ENCODE measurements at places on chromosomes 5 and 9. TPM values are rescaled to one million over a fixed set of nuclear protein-coding genes. Genes with fewer than 3 reads are reported as not detected.

The CCNH gene
- total RNA-seq: 118 TPM

The FOXD4L5 gene
- under 0.01 TPM for total RNA-seq

The TRIM7 gene
- total RNA-seq: 2.0 TPM

The SLC36A3 gene
- total RNA-seq: not detected

The TNFSF8 gene
- under 0.01 TPM for total RNA-seq

The CFAP90 gene
- total RNA-seq: 4.5 TPM

The TEX48 gene
- not detected for total RNA-seq

The ACOT12 gene
- 1.6 TPM for total RNA-seq

- DNase-seq: peak; percentile 75
Measured at GRCh38 chr5:68214482-68215207, 911 bp upstream of the PIK3R1 start.

DNA sequence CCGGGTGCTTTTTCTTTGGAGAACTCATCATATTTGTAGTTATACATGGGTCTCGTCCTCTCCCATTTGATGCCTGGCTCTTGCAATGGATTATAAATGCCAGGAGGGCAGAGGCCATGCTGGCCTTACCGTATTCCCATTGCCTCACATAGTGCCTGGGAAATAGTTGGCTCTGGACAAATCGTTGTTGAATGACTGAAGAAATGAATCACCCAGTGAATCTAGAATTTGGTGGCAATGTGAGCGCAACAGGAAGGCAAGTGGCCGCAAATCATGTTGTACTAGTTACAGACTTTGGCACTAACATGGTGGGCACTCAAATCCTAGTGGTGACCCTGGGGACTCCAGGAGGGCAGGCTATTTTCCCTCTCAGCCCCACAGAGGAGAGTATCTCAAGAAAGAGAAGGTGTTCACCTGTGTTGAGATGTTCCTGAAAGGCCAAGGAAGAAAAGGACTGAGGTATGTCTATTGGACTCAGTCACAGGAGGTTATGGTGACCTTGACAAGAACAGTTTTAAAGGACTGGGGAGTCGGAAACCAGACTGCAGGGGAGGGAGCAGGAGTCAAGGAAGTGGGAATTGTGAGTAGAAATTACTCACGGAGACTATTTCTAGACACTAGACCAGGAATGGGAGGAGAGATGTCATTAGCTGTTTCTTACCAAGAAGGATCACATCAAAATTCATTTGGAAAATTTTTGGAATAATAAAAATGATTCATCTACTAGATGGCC is 61.7 kb upstream of the COL15A1 start:
- DNase-seq: no peak

DNA sequence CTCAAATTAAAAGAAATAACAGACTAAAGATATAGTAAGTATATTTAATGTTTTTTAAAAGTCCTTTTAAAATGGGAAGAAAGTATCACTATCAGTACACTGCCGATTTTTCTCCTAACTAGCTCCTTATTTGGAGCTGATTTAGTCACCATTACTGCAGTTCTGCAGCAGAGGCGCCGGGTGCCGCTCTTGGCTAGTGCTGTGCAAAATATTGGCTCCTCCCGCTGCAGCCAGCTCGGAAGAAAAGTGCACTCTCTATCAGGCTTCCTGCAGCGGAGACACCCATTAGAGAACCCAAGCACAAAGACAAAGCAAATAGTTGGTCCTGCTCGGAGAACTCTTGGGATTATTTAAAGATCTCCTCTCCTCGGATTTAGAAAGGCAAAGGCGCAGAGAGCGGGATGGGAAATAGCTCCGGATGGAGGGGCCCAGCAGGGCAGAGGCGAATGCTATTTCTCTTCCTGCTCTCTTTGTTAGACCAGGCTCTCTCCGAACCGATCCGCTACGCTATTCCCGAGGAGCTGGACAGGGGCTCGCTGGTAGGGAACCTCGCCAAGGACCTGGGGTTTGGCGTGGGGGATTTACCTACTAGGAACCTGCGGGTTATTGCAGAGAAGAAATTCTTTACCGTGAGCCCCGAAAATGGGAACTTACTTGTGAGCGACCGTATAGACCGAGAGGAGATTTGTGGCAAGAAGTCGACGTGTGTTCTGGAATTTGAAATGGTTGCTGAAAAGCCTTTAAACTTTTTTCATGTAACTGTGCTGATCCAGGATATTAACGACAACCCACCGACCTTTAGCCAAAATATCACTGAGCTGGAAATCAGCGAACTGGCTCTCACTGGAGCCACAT is at the start of gene PCDHGB3:
TSS of gene PCDHGB3 (plus strand) at position 249 of the 855 bp plus-strand sequence. CDS start at position 402, 153 bp downstream.
- DNase-seq: no peak

- no peak for DNase-seq
Measured at GRCh38 chr5:167730121-167730520, 561.3 kb upstream of the WWC1 start.

- no peak for DNase-seq
Measured at GRCh38 chr9:8576741-8577140, 777.2 kb upstream of the DMAC1 start.

GRCh38 chr9:104078596-104078995 is 15.5 kb upstream of the SMC2 start:
- DNase-seq: no peak

DNA sequence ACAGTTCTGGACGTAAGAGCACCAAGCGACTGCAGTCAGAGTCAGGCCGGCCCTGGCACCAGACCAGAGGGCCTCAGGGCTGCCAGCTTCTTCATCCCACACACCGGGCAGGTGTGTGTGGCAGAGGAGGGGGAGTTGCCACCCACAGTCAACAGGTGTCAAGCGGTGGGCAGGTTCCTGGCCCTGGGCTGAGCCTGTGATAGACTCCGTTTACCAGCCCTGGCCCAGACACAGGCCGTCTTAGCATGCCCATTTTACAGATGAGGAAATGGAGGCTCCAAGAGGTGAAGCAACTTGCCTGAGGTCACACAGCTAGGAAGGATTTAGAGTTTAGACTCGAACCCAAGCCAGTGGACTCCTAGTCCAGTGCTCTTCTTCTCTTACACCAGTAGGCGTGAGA is 71.8 kb downstream of the HMCN2 start:
- DNase-seq: no peak

DNA sequence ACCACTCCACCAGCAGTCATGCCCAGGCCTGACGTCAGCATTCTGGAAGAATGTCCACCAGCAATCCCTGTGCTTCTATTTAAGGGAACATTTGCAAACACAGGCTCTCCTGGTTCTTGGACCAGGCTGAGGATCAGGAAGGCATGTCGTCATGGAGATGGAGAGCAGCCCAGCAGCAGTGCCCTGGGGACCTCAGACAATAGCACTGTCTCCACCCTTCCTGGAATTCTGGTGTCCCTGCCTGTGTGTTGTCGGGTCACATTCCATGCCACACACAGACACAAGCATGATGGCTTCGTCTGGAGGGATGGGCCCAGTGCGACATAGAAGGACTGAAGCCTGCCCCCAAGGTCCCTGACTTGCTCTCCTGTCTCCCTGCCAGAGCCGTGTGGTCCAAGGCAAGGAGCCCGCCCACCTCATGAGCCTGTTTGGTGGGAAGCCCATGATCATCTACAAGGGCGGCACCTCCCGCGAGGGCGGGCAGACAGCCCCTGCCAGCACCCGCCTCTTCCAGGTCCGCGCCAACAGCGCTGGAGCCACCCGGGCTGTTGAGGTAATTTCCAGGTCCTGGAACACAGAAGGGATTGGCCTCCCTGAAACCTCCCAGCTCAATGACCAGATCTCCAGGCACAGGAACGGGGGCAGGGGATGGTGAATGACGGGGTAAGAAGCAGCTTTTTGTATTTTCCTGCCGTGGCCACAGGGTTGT is 43.8 kb downstream of the STOM start:
- DNase-seq: peak; percentile 35

- DNase-seq: no peak
Measured at GRCh38 chr9:127974001-127974768, 6.6 kb downstream of the EEIG1 start.

- no peak for DNase-seq
Measured at GRCh38 chr5:94184870-94185269, 433.5 kb downstream of the KIAA0825 start.

DNA sequence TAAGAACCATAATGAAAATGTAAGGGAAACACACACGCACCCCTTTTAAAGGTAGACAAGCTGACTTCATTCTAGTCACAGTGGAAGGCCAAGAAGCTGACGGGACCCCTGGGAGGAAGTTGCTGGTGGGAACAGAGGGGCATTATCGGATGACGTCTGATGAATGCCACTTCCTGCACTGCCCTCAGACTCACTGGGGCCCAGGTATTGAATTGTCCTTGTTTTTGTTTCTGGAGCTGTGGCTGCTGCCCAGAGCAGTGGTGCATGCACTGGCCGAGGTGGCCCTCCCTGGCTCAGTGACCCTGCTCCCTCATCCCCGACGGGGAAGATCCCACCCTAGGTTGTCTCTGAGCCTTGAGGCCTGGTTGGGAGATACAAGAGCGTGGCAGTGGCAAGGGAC is 15.3 kb upstream of the RPL26L1 start:
- DNase-seq: no peak

- no peak for DNase-seq
Measured at GRCh38 chr5:392431-392988, 50.5 kb upstream of the EXOC3 start.

DNA sequence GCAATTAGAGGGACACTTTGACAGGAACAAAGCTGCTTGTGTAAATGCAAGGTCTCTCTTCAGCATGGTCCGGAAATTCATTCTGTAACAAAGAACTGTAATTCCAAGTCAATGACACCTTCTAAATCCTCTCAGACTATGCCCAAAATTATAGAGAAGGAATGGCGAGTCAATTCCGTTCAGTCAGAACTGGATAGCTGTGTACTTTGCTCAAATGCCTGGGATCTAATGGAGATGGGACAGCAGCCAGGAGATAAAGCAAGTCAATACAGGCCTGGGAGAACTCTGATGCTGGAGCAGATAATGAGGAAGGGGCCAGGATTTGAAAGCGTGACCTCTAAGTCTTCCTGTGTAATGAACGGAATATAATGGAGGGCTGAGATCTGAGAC is 96.4 kb upstream of the SPRY4 start:
- DNase-seq: no peak

DNA sequence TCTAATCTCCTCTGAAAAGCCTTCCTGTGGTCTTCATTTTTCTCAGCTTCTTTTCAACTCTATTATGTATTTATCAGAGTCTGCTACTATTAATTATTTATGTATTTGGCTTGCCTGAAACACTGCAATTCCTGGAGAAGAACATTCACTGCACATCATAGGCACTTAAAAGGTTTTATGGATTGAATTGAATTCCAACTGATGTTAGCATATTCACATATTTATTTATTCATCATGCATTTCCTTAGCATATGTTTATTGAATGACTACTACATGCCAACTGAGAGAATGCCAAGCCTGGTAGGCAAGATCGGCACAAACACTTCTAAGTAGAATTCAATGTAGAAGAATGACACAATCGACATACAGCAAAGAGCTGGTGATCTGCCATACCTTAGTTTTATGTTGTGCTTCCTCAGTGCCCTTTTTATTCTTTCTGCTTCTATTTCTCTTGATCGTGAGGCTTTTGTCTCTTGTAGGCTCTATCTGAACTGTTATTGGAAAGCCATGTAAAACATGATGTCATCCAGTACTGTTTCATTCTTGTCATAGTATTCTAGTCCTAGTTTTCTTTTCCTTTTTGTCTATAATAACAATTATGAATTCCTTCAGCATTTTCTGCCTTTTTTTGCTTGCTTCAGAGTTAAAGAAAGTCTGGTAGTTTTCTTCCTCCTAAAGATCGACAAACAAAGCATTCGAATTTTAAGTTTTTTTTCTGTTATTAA is 454.2 kb downstream of the TLE4 start:
- DNase-seq: no peak

GRCh38 chr9:94945197-94946144 is 219.0 kb downstream of the AOPEP start:
- DNase-seq: no peak

All from frontal cortex (tissue), 4 donors.